EH (cell line): ENCODE measurements at places on chromosomes 7 and 10.

DNA sequence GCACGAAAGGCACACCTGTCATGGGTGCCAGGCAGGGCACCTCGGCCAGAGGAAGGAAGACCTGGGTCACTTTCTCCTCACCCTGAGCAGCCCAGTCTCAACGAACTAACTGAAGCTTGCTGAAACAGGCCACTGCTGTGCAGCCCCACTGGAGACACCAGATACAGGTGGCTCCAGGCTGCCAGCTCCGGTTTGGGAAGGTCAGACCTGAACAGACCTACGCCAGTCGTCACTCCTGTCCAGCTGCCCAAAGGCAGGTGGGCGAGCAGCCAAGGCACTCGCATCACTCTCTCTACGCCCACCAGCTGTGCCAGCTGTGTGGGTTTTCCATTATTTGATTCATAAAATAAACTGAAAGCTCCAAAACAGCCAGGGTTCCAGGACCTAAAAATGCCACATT is 256.1 kb downstream of the ZMYND11 start:
- DNase-seq, result no peak

DNA sequence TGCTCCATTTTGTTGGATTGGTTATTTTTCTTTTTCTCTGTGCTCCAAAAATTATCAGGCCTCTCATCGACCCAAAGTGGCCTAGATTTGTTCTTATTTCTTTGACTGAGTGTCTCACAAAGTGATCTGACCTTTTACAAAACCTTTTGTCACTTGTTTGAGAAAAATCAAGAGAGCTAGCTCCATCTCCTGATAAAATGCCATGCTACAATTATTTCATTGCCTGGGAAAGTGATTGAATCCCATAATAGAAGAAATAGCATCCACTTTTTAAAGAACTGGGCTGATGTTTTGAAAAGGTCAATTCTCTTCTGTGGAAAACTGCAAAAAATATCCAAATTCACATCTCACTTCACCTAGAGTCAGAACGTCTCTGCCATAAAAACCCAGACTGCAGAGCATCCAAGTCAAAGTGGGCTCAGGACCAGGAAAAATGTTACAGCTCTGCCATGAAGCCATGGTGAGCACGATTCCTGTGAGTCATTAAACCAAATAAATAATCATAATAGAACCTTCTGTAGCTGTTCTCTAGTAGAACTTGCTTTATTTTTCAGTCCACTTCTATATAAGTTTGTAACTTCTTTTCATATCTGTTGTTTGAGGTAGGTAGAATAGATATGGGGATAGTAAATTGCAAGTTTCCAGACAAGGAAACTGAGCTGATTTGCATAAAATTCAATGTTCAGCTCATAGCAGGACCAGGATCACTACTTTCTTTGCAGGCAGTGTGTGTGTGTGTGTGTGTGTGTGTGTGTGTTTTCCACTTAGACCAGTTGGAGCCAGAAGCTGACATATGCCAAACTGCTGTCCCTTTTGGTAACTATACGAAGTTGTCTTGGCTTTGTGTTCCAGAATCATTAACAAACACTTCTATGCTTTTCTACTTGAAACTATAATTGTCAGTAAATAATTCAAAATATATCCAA is 632.5 kb upstream of the ANKRD30A start:
- DNase-seq, result peak; percentile 80

- DNase-seq, result no peak
Observed at GRCh38 chr10:89889606-89890005, 188.2 kb downstream of the KIF20B start.

- DNase-seq, result peak; percentile 60
Observed at GRCh38 chr7:17680943-17681351, 259.3 kb downstream of the SNX13 start.

DNA sequence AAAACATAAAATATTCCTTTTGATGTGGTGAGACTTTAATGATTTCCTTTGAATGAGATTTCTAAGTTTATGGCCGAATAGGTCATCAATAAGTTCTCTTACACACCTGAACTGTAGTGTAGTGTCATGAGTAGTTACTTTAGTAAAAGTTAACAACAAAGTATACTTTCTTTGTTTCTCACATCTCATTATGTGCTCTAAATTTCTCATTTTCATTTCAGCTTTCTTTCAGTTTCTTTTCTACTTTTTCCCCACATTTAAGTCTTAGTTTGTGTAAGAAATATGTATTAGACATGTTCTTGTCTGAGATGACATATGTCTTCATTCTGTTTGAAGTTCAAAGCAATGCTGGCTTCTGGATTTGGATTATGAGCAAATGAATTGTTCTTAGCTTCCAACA is 348.1 kb downstream of the ANKRD7 start:
- DNase-seq, result no peak

GRCh38 chr7:75815418-75816064 is 1.9 kb upstream of the CCL24 start:
- DNase-seq, result peak; percentile 6

DNA sequence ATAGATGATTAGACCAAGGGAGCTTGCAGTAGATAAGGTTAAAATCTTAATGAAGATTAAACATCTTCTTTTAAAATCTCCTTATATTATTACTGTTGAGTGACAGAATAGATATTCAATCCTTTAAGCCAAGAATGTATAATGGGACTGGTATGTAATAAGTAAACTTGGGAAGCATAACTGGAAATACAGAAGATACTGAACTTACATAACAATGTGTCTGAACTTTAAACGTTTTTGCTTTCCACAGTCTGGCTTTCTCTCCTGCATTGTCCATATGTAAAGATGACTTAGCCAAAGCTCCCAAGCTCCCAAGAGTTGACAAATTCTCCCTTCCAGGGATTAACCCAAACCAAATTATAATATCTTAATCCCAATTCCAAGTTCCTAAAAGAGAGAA is 129.8 kb downstream of the KCND2 start:
- DNase-seq, result no peak

DNA sequence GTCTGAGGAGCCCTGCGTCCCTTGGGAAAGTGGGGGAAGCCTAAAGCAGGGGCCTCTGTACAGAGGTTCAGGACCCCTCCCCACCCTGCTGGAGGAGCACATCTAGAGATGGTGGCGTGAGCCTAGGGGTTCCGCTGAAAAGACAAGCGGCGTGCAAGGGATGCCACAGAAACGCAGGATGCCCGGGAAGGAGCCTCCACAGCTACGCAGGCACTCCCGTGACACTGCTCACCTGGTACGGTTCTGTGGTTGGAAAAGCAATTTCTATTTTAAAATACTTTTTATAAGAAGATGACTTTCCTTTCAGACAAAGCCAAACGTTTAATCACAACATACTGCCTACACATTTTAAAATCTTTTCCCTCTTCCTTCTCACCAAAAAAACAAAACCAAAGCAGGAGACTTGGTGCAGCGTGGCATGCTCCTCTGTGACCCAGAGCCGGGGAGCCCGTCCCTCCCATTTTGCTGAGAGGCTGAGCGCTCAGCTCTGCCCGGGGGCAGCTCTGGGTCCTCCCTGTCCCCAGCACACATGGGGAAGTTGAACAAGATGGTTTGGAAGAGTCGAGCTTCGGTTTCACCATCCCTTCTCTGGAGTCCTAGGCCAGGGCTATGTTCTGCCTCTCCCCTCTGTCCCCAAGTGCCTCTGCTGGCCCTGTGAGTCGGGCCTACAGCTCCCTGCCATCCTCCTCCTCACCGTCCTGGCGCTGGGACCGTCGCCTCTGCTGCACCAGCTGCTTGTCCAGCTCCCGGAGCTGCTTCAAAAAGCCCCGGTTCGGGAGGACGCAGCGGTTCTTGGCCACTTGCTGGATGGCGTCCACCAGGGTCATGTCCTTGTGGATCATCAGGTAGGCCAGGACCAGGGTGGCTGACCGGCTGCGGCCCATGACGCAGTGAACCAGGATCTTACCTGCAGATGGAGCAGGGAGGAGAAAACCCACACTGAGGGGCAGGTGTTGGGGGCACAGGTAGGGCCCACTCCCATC is 74.0 kb upstream of the SAMD8 start:
- DNase-seq, result no peak

GRCh38 chr10:101165736-101166135 is 34.6 kb downstream of the TLX1 start:
- no peak for DNase-seq

DNA sequence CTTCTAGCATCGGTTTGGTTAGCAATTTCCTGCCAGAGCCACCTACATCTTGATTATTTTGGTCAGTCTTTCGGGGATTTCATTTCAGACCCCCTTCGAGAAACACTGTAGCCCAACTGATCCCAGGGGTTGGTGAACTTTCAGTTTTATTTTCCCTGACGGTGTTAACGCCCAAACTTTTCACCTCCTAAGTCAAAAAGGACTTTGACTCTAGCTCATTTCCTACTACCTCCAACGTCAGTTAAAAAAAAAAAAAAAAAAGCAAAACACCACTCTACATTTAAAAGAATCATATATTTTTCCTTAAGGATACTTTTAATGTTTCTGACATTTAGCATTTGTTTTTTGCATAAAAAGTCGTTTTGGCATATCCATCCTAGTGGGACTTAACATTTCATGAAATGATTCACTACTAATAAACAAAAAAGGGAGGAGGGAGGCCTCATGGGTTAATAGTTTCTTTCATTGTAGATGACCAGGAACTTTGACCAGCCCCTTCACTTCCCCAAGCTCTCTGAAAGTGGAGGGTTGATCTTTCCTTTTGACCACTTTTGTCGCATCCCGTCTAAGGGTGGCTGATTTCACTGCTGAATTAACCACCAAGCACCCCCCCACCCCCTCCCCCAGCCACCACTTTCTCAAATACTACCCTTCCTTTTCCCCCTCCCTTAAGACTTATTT is 764 bp upstream of the TCF7L2 start:
- DNase-seq, result peak; percentile 40

DNA sequence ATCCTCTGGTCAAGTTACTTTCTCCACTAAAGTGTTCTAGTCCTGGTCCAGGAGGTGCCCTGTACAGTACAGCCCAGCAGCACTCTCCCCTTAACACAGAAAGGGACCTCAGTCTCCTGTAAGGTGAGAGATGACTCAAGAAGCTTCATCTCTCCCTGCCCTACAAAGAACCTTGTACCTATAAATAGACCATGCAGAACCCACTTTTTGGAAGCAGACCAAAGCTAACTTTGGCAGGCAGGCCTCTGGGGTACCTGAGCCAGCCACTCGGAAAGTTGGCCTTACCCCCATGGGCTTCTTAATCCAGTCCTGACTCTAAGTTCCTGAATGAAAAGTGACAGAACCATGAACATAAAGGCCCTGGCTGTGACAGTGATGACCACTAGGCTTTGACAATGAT is 454.8 kb downstream of the KCNMA1 start:
- no peak for DNase-seq

GRCh38 chr10:350981-351501 is 215.8 kb downstream of the ZMYND11 start:
- DNase-seq, result no peak

- no peak for DNase-seq
Observed at GRCh38 chr7:29574659-29575058, 11.0 kb downstream of the PRR15 start.

DNA sequence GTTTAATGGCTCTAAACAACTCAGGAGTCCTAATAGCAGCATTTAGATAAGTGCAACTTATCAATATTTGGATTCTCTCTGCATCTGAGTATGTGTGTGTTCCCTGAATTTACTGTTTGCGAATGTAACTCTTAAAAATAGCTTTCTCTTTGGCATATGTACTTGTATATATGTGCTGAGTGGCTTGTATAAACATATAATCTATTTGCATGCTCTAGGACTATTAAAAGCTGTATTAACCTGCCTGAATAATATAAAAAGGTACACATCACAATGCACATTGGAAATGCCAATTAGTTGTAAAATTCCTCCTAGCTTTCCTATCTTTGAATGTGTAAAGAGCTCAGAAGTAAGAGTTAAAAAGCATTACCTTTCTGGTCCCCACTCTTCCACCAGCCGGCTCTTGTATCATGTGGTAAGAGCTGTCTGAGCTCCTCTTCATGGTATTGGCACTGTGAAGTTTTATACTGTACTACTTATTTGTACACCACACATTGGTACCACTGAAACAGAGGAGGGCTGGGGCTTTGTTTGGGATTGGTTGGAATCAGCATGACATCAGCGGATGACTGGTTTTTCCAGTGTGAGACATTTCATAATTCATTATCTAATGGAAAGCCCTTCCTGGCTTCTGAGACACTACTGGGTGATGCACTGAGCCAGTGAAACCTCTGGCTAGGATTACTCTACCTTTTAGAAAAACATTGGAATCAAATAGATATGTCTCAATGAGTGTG is at the start of gene INHBA:
Gene INHBA (minus strand): TSS at position 456 of the 737 bp plus-strand sequence. CDS start 2,716 bp downstream, outside the sequence.
- DNase-seq, result peak; percentile 91

GRCh38 chr7:82729172-82730030 is 285.8 kb upstream of the CACNA2D1 start:
- DNase-seq, result peak; percentile 33

DNA sequence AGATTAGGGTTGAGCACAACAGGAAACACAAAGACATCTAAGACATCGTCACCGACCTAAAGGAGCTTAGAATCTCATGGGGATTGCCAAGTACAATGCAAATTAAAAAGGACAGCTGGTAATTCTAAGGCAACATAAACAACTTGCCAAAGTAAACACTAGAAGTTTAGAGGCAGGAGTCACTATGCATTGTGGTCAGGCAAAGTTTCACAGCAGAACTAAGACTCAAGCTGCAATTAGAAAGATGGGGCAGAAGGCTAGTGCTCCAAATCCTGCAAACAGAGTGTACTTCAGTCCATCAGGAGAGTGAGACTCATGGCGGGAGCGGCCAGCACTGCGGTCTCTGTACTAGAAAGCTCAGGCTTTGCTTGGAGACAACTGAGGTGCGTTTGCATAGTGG is 52.7 kb downstream of the HIPK2 start:
- peak; percentile 91 for DNase-seq

DNA sequence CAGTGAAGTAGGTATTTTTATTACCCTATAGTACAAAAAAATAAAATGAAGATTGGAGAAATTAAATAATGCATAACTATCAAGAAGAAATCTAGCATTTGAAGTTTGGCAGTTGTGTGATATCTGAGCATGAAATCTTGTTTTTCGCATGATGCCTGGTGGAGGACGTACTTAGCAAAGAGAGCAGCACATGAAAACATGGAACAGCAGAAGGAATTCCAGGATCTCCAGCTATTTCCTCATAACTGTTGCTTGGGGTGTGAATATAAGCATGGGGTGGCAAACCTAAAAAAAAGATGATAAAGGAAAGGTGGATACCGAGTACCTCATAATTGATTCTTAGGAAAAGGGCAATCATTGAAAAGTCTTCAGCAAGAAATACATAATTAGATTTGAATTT is 174.3 kb upstream of the FAM3C start:
- DNase-seq, result peak; percentile 31

DNA sequence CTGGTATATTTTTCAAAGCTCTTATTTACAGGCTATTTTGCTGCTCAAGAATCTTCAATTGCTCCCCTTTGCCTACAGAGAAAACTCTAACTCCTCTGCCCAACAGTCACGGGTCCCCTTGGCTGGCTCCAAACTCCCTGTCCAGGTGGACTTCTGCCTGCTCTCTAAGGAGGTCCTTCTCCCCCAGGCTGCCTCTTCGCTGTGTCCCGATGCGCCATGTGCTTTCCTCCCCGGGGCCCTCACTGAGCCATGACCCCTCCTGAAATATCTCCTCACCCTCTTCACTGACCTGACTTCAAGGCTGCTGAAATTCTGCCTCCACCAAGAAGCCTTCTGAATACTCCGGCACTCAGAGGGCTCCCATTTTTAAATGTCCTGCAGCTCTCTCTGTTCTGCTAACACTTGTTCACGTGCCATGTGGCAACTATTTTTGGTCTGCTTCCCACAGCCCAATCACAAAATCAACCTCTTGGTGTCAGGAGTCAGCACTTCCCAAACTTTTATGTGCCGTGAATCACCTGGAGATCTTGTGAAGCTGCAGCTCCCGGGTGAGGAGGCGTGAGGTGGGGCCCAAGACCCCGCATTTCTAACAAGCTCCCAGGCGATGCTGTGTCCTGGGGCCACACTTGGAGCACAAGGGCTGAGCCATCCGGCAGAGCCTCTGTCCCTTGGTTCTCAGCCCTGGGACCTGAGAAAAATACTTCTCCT is 85.7 kb upstream of the COL13A1 start:
- DNase-seq, result no peak

GRCh38 chr7:83970081-83970480 is 224.5 kb downstream of the SEMA3A start:
- DNase-seq, result peak; percentile 10
